ENCODE measurements at places on chromosomes 3 and 15. TPM values are rescaled to one million over a fixed set of nuclear protein-coding genes. Genes with fewer than 3 reads are reported as not detected.

GPR156 gene
- total RNA-seq = not detected

ISY1 gene
- total RNA-seq = 59.0 TPM

KCNMB3 gene
- total RNA-seq = 1.9 TPM

FBXW12 gene
- not detected for total RNA-seq

GUCA1C gene
- total RNA-seq = not detected

BCL2A1 gene
- total RNA-seq = 34.6 TPM

HRG gene
- not detected for total RNA-seq

STXBP5L gene
- not detected for total RNA-seq

NIPA2 gene
- total RNA-seq = 42.2 TPM

MCTP2 gene
- total RNA-seq = 26.1 TPM

ERICH6 gene
- total RNA-seq = not detected

SIDT1 gene
- 50.6 TPM for total RNA-seq

IGSF11 gene
- total RNA-seq = 2.4 TPM

POC1A gene
- total RNA-seq = 22.4 TPM

EPHB1 gene
- 0.39 TPM for total RNA-seq

ANKUB1 gene
- not detected for total RNA-seq

ACTRT3 gene
- total RNA-seq = 0.44 TPM

SLC33A1 gene
- total RNA-seq = 26.4 TPM

COLQ gene
- total RNA-seq = 4.1 TPM

MESP1 gene
- 1.8 TPM for total RNA-seq

CD200 gene
- 1.7 TPM for total RNA-seq

CHRNA7 gene
- total RNA-seq = 0.43 TPM

CAMP gene
- total RNA-seq = not detected

TMEM45A gene
- total RNA-seq = 0.78 TPM

NEK11 gene
- 3.1 TPM for total RNA-seq

P4HTM gene
- 57.4 TPM for total RNA-seq

NPHP3 gene
- total RNA-seq = 32.2 TPM

GCNT3 gene
- total RNA-seq = not detected

LTF gene
- total RNA-seq = not detected

GOLGA8T gene
- 2.6 TPM for total RNA-seq

ATP8B4 gene
- total RNA-seq = 25.0 TPM

ANKRD63 gene
- total RNA-seq = not detected

SCG5 gene
- 2.8 TPM for total RNA-seq

SAMD7 gene
- total RNA-seq = not detected

ZNF662 gene
- 2.5 TPM for total RNA-seq

CIB2 gene
- 0.88 TPM for total RNA-seq

HYAL1 gene
- total RNA-seq = 0.28 TPM

TNFAIP8L3 gene
- total RNA-seq = 0.20 TPM

RGMA gene
- 0.30 TPM for total RNA-seq

FGD5 gene
- not detected for total RNA-seq

TM4SF4 gene
- not detected for total RNA-seq

PAQR9 gene
- not detected for total RNA-seq

ZBTB20 gene
- 31.3 TPM for total RNA-seq

RBM5 gene
- total RNA-seq = 257 TPM

ZNF502 gene
- total RNA-seq = 2.9 TPM

NEDD4 gene
- 5.1 TPM for total RNA-seq

GOLGA6L4 gene
- 4.6 TPM for total RNA-seq

GRK7 gene
- total RNA-seq = not detected

ARHGEF26 gene
- total RNA-seq = not detected

DYNLT2B gene
- total RNA-seq = 18.9 TPM

CCRL2 gene
- total RNA-seq = 14.4 TPM

CILP gene
- total RNA-seq = 0.17 TPM

GABRR3 gene
- total RNA-seq = not detected

HDC gene
- total RNA-seq = not detected

INSYN1 gene
- not detected for total RNA-seq
